ENCODE measurements at places on chromosomes 16 and 17. TPM values are rescaled to one million over a fixed set of nuclear protein-coding genes. Genes with fewer than 3 reads are reported as not detected.

ACSF2 gene
- 27.6 TPM for total RNA-seq

LGALS9C gene
- total RNA-seq = not detected

SLFN11 gene
- 70.8 TPM for total RNA-seq

DOK4 gene
- 35.9 TPM for total RNA-seq

CD7 gene
- total RNA-seq = 0.66 TPM

UBE2G1 gene
- 29.1 TPM for total RNA-seq

MYL4 gene
- not detected for total RNA-seq

CSH2 gene
- not detected for total RNA-seq

KRTAP4-6 gene
- not detected for total RNA-seq

CMTM3 gene
- 7.1 TPM for total RNA-seq
